ENCODE measurements at places on chromosomes 6 and 20.
A peak's percentile ranks its signal among the peaks of the same experiment; 100 is the strongest.

DNA sequence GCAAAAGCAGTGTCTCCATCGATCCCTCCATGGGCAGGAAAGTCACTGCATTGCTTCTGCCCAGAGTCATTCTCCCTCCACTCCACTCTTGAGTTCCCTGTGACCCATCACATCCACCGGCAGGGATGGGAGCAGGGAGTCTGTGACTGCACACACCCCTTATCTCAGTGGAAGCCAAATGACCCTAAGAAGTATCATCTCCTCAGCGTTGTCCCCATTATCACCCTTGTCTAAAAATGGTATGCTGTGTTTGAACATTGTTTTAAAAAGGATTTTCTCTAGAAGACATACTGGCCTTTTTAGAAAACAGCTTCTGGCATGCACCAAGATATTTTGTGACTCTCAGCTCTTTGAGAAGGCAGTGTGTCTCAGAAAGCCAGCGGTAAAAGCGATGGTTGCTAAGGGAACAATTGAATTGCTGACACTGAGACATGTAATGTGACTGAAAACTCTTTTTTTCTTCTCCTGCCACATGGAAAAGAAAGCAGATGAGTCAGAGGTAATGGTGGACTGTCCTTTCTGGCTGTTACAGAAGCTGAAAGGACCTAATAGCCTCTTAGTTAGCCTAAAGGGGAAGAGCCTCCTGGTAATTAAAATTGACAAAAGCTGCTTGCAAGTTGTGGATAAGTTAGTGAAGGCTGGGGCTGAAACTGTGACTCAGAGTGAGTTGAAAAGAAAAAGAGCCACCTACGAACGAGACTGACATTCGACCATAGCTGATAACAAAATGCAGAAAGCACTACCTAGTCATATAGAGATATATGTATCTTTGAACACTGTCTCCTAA lies 120.5 kb downstream of the MAP3K7 start:
- DNase-seq: peak; percentile 53
- H3K27ac ChIP-seq: peak overlapping the region; percentile 82
- peaks cover 10% of the 10 kb centered on the region for H3K27me3 ChIP-seq
- H3K36me3 ChIP-seq: peaks cover 18% of the 10 kb centered on the region
- peak overlapping the region; percentile 2 for H3K4me3 ChIP-seq
- peaks cover 96% of the 10 kb centered on the region for H3K4me1 ChIP-seq

GRCh38 chr6:30062471-30063178 lies 1.6 kb downstream of the POLR1H start:
- H3K36me3 ChIP-seq: peaks cover 47% of the 10 kb centered on the region
- H3K27me3 ChIP-seq: no peaks in the 10 kb centered on the region
- H3K27ac ChIP-seq: peak overlapping the region; percentile 97

GRCh38 chr6:36464233-36464632 lies 21.4 kb downstream of the KCTD20 start:
- peaks cover 2% of the 10 kb centered on the region for H3K4me1 ChIP-seq
- no peak overlapping the region for H3K4me3 ChIP-seq
- no peaks in the 10 kb centered on the region for H3K27me3 ChIP-seq
- peaks cover 43% of the 10 kb centered on the region for H3K36me3 ChIP-seq
- no peak overlapping the region for H3K27ac ChIP-seq

DNA sequence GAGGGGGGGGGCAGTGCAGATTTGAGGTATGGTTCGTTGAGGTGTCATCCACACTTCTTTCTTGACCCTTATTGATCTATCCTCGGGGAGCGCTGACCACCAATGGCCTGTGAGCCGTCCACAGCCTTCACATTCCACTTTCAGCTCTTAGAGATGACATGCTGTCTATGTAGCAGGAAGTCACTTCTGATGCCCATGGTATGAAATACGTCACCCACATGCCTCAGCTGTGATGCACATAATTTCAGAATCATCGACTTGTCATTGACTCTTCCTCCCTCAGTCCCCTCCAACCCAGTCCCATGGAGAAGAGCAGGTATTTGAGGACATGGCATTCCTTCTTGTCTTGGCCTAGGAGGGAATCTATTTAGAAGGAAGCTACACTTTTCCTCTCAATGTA lies 4.7 kb upstream of the ADGRF5 start:
- H3K27me3 ChIP-seq: no peaks in the 10 kb centered on the region
- no peaks in the 10 kb centered on the region for H3K36me3 ChIP-seq
- DNase-seq: no peak

- H3K27ac ChIP-seq: no peak overlapping the region
- no peaks in the 10 kb centered on the region for H3K36me3 ChIP-seq
- H3K4me1 ChIP-seq: no peaks in the 10 kb centered on the region
- H3K27me3 ChIP-seq: peaks cover 2% of the 10 kb centered on the region
Observed at GRCh38 chr6:18415671-18416340, 28.7 kb downstream of the RNF144B start.

- no peaks in the 10 kb centered on the region for H3K27me3 ChIP-seq
- peaks cover 3% of the 10 kb centered on the region for H3K36me3 ChIP-seq
- H3K27ac ChIP-seq: no peak overlapping the region
- peaks cover 2% of the 10 kb centered on the region for H3K4me1 ChIP-seq
Observed at GRCh38 chr6:44966449-44967092, 361.6 kb upstream of the RUNX2 start.

- DNase-seq: no peak
- H3K27me3 ChIP-seq: peaks cover 48% of the 10 kb centered on the region
- H3K36me3 ChIP-seq: no peaks in the 10 kb centered on the region
- H3K27ac ChIP-seq: no peak within 1 kb of the TSS
- no peak within 1 kb of the TSS for H3K4me3 ChIP-seq
Observed at GRCh38 chr6:44342489-44342888, at the start of gene SPATS1. Gene SPATS1, plus strand, starts transcription at chr6:44342650. Its CDS starts 446 bp downstream, at chr6:44343096.

DNA sequence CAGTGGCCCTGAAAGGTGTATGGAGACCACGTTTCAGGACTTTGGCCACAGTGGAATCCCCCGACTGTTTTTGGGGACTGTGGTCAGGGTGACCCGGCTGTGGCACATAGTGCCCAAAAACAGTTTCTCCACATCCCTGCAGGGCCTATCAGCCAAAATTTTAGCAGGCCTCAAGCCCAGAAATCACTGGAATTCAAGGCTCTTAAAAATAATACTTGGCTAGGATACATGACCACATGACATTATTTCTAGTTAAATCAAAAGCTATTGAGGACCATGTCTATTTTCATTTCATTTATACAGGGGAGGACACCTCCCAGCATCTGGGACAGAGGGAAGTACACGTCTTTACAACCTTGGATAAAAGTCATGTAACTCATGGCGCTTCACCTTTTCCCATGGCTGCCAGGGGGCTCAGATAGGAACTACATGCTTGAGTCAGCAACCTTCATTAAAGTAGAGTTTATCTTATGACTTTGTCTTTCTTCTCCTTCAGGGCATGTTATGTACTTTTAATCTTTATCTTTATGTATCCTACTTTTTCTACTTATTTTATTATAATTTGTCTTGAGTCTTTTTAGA lies 70.8 kb upstream of the CD93 start:
- H3K27me3 ChIP-seq: peaks cover 1% of the 10 kb centered on the region
- no peak overlapping the region for H3K4me3 ChIP-seq
- peak; percentile 11 for DNase-seq

- no peak overlapping the region for H3K27ac ChIP-seq
- no peak for DNase-seq
- no peaks in the 10 kb centered on the region for H3K36me3 ChIP-seq
- H3K27me3 ChIP-seq: peaks cover 9% of the 10 kb centered on the region
Observed at GRCh38 chr6:14083751-14084150, 33.8 kb upstream of the CD83 start.

- DNase-seq: no peak
- H3K4me1 ChIP-seq: no peaks in the 10 kb centered on the region
- H3K27me3 ChIP-seq: no peaks in the 10 kb centered on the region
Observed at GRCh38 chr6:97775012-97775411, 492.0 kb upstream of the MMS22L start.

GRCh38 chr20:41592516-41593216 lies 25.5 kb downstream of the CHD6 start:
- no peak overlapping the region for H3K27ac ChIP-seq
- H3K4me1 ChIP-seq: peaks cover 2% of the 10 kb centered on the region
- peaks cover 23% of the 10 kb centered on the region for H3K36me3 ChIP-seq
- no peaks in the 10 kb centered on the region for H3K27me3 ChIP-seq
- DNase-seq: no peak

DNA sequence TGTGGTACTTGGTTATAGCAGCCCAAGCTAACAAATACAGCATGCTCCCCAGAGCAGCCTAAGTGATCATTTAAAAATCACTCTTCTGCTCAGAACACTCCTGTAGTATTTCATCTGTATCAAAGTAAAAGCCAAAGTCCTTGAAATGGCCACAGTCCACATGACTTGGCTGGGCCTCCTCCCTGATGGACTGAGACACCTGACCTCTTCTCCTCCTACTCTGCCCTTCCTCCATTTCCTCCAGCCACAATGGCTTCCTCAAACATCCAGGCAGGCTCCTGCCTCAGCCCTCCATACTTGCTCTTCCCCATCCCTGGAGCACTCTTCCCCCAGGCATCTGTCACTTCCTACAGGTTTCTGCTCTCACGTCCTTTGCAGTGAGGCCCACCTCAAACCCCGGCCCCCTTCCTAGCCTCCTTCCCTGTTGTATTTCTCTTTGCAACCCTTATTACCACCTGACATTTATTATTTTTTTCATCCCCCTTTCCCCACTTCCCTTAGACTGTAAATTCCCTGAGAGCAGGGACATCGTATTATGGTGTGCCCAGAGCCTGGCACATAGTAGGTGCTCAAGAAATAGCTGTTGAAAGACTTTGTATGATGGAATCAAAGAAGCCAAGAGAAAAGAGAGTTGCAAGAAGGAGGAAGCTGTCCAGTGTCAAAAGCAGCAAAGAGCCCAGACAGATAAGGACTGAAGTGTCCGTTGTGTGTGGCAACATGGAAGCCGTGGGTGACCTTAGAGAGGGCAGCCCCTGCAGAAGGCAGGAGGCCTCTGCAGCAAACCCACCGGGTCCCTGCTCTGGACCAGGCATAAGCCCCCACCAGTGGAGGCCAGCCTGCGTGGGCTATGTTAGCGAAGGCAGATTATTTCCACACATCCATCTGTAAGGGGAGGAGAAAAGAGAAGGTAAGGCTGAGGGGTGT lies 87.5 kb downstream of the TRERF1 start:
- no peaks in the 10 kb centered on the region for H3K27me3 ChIP-seq
- DNase-seq: no peak
- H3K36me3 ChIP-seq: peaks cover 36% of the 10 kb centered on the region
- H3K4me1 ChIP-seq: peaks cover 59% of the 10 kb centered on the region

DNA sequence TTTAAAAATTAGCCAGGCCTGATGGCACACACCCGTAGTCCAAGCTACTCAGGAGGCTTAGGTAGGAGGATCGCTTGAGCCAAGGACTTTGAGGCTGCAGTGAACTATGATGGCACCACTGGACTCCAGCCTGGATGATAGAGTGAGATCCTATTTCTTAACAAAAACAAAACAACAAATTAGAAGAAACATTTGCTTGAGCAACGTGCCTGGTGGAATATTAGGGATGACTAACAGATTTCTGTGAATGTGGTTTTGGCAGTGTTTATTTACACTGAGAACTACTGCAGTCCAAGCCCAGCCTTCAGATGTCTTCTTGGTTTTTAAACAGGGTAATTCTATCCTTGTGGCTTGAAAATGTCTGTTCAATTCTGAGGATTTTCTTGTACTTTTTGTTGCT lies 9.2 kb downstream of the PPP1R3G start:
- H3K27ac ChIP-seq: no peak overlapping the region
- H3K27me3 ChIP-seq: peaks cover 27% of the 10 kb centered on the region
- no peaks in the 10 kb centered on the region for H3K36me3 ChIP-seq
- H3K4me1 ChIP-seq: peaks cover 4% of the 10 kb centered on the region
- DNase-seq: no peak

DNA sequence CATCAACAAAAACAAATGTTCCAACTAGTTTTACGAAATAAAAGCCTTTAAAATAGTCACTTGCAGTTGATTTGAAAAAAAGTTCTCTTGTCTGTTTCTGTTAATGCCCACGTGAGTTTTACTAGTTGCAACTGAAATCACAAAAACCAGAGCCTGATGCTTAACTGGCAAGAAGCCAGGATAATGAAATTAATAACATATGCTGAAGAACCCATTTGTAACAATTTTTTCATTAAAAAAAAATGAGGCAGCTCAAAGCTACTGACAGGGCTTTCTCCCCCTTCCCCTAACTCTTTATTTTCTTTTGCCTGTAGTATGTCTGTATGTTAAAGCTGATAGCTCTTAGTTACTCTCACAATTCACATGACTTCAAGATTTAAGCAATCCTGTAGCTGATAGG lies 132.7 kb upstream of the EYA4 start:
- H3K4me3 ChIP-seq: no peak overlapping the region
- no peak overlapping the region for H3K27ac ChIP-seq
- no peaks in the 10 kb centered on the region for H3K36me3 ChIP-seq
- no peaks in the 10 kb centered on the region for H3K27me3 ChIP-seq
- no peak for DNase-seq

DNA sequence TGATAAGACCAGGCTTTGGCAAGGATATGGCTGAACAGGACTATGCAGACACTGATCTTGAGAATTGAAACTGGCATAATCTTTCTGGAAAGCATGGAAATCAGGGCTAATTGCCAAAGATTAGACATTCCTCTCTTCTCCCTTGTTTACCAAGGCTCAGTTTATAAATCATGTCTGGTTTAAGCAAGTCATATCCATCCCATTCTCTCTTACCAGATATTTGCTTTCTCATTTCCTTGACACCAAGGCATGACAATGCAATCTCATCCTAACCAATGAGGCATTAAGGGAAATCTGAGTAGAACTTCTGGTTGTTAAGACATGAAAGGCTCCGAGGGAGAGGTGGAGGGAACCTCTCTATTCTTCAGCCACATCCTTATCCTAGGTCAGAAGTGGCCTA lies 110.3 kb upstream of the CEP85L start:
- H3K4me3 ChIP-seq: no peak overlapping the region
- DNase-seq: no peak
- H3K27ac ChIP-seq: no peak overlapping the region
- peaks cover 9% of the 10 kb centered on the region for H3K27me3 ChIP-seq

DNA sequence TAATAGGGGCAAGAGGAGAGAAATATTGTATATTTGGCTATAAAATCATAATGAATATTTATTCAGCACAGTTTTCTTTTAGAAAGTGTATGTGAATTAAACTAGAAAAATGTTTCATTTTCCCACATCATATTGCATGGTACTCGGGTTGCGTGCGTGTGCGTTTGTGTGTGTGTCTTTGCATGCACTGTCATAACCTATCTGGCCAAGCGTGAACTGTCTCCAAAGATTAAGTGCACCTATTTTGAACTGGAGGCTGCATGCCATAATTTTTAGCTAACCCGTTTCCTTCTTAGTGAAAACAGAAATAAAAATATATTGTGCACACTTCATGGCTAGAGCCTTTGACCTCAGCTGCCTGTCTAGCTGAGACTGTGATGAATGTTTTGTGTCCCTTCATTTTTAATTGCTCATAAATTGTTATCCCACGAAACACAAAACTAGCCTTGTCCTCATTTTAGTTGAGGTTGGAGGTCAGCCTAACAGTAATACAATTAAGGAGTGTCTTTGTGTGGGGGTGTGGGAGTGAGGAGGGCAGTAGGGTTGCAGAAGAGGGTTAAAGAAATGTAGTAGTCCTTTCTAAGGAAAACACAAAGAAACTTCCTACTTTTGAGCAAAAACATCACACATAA lies 336.1 kb upstream of the POU3F2 start:
- H3K27ac ChIP-seq: no peak overlapping the region
- H3K36me3 ChIP-seq: no peaks in the 10 kb centered on the region
- no peaks in the 10 kb centered on the region for H3K4me1 ChIP-seq
- DNase-seq: no peak
- H3K4me3 ChIP-seq: no peak overlapping the region

All from activated CD4-positive, alpha-beta memory T cell treated with anti-CD3 and anti-CD28 coated beads, Interleukin-2, amount 10 ng/mL, durations not matched to agents 7 days and 5 days (primary cell).